Glutamatergic neuron (in vitro differentiated cells): ENCODE measurements at places on chromosomes 12 and 14.

DNA sequence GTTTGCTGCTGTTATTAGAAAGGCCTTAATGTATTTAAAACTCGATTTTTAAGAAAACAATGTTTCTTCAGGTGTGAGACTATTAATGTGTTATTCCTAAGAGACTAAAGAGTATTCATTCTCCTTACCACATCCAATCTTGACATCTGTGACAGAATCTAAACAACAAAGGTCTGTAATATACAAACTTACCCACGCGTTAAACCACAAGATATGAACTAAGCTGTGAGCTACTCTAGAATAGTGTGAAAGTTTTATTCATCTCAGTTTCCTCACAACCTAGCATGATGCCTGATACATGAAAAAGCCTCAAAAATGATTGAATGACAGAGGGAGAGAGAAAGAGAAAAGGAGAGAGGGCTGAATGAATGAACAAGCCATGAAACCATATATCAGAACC lies 117.3 kb upstream of the COCH start:
- no peak for DNase-seq
- no peak overlapping the region for H3K27ac ChIP-seq
- H3K4me3 ChIP-seq: no peak overlapping the region
- no peaks in the 10 kb centered on the region for H3K4me1 ChIP-seq

GRCh38 chr14:92789457-92790089 lies 4.5 kb upstream of the GOLGA5 start:
- no peaks in the 10 kb centered on the region for H3K27me3 ChIP-seq
- no peak overlapping the region for H3K4me3 ChIP-seq
- no peak overlapping the region for H3K27ac ChIP-seq

DNA sequence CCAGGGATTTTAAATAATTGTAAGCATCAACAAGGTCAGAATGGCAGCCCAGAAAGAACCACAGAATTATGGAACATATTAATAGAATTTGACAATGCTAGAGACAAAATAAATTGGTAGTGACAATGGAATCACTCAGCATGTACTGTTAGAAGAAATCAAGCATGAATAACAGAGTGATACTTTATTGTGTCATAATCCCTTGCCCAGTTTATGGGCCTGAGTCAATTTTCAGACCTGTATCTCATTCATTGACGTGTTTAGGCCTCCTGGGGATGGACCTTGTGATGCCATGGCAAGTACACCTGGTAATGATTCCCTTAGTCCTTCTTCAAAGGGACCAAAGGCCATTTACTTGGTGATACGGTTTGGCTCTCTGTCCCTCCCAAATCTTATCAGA lies 12.8 kb upstream of the CCDC91 start:
- H3K27ac ChIP-seq: no peak overlapping the region
- H3K4me3 ChIP-seq: no peak overlapping the region
- no peak for DNase-seq
- H3K36me3 ChIP-seq: no peaks in the 10 kb centered on the region
- H3K27me3 ChIP-seq: no peaks in the 10 kb centered on the region
- peaks cover 11% of the 10 kb centered on the region for H3K4me1 ChIP-seq

- no peaks in the 10 kb centered on the region for H3K36me3 ChIP-seq
- no peak overlapping the region for H3K4me3 ChIP-seq
- no peak overlapping the region for H3K27ac ChIP-seq
- H3K4me1 ChIP-seq: no peaks in the 10 kb centered on the region
- no peaks in the 10 kb centered on the region for H3K27me3 ChIP-seq
Measured at GRCh38 chr12:65324551-65324950, 46.1 kb downstream of the MSRB3 start.

DNA sequence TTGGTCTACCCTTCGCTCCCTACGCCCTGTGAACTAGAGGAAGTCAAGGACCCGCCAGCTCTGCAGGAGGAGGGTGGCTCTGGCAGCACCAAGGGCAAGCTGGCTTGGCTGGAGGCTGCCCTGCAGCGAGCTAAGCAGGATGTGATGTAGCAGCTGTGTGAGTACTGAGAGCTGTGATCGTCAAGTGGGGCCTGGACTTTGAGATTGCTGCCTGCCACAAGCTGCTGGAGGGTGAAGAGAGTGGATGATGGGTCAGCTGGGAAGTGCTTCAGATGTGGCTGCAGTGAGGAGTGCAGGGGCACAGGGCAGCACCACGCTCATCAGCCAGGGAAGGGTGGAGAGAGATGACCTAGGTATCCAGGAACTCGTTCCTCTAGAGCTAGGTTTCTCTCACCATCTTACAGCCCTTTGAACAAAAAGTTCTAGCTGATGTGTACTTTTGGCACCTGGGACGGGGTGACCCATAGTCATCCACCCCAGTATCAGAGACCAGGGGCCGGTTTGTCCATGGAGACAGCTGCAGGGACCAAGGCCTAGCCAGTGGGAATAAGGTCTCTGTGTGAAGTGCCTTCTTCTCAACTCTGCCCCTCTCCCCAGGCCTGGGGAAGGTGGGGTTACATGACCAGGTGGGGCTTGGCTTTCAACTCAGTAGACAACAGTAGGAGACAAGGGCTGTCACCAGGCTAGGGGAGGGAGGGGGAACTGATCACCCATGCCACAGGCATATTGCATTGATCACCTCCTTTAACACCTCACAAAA lies 3.2 kb downstream of the KRT86 start:
- H3K4me3 ChIP-seq: no peak overlapping the region
- no peaks in the 10 kb centered on the region for H3K4me1 ChIP-seq
- H3K36me3 ChIP-seq: no peaks in the 10 kb centered on the region
- DNase-seq: no peak
- no peak overlapping the region for H3K27ac ChIP-seq

GRCh38 chr12:127153996-127154395 lies 1113.0 kb upstream of the TMEM132C start:
- no peaks in the 10 kb centered on the region for H3K27me3 ChIP-seq
- H3K4me1 ChIP-seq: no peaks in the 10 kb centered on the region
- H3K27ac ChIP-seq: no peak overlapping the region
- no peak overlapping the region for H3K4me3 ChIP-seq
